Fibroblast of skin of left biceps (primary cell): ENCODE measurements at places on chromosomes 16 and 17.

DNA sequence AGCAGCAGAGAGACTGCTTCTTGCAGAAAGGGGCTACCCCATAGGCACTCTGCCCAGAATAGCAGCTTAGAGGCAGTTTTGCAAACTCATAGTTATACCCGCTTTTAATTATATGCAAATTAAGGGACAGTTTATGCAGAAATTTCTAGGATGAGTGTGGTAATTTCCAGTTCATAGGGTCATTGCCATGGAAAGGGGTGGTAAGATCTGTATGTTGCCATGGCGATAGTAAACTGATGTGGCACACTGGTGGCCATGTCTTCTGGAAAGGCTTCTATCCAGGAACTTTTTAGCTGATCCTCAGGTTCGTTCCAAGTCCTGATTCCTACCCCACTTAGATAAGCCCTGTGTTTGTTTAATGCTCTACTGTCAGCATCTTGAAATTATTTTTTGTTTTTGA lies 6.2 kb downstream of the STXBP4 start:
- DNase-seq, result no peak

DNA sequence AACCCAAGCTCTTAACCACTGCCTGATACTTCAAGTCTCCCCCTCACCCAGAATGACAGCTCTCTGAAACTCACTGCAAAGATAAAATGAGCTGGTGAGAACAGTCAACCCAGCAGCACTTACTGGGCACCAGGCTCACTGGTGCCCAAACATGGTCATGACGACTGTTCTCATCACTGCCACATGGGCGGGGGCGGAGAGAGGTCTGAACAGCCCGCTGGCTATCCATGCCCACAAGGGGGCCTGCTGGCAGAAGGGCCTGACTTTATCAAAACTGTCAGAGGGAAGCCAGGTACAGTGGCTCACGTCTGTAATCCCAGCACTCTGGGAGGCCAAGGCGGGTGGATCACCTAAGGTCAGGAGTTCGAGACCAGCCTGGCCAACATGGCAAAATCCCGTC lies 4.0 kb downstream of the MYBBP1A start:
- no peak for DNase-seq

GRCh38 chr17:4498461-4499397 lies at the start of gene SPNS2:
TSS of gene SPNS2 (plus strand) at chr17:4498881. CDS start at chr17:4499048, 167 bp downstream.
- DNase-seq, result no peak

DNA sequence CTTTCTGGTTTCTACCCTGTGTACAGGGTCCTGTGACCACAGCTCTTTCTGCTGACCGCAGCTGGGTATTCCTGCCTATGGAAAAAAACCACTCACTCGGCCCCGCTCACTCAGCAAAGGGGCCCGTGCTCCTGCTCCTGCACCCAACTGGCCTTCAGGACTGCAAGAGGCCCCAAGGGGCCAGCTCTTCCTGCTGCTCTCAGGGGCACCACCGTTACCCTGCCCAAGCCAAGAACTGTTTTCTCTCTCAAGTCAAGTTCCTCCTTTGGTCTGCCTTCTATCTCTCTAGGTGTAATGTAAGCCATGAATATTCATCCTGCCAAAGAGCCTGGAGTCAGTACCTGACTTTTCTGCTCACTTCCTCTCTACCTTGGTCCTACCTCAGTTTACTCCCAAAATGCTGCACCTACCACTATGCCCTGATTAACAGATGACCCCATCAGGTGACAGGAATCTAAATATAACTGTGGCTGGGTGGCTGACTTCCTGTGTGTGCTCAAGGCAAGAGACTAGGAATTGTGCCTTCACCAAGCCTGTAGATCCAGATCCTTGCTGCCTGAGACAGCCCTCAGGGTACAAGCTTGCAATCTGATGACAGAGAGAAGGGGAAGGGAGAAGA lies 20.4 kb upstream of the SCIMP start:
- DNase-seq, result no peak

DNA sequence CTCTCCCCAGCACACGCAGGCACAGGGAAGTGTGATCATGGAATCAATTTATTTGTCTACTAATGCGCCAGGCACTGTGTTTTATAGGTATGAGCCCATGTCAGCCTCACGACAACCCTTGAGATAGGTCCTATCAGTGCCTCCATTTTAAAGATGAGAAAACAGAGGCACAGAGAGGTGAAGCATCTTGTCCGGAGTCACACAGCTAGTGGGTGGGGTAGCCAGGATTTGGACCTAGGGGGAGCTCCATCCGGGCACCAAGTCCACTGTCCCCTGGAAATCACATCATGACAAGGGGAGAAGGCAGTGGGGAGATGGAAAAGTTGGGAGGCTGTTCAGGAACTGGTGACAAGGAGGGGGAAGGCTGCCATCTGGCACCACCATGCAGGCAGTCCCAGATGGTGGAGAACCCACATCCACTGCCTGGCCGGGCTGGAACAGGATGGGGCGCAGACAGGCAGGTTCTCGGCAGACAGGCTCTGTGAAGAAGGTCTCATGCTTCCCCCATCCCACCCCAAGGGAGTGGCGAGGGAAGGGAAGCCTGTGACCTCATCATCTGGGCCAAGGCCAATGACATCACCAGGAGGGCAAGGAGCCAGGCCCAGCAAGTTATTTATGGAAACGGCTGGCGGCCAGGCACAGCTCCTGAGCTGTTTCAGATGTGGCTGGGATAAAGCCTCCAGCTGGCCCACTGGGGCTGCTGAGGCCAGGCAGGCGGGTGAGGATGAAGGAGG lies 126.0 kb upstream of the SDK2 start:
- DNase-seq, result peak; percentile 79

DNA sequence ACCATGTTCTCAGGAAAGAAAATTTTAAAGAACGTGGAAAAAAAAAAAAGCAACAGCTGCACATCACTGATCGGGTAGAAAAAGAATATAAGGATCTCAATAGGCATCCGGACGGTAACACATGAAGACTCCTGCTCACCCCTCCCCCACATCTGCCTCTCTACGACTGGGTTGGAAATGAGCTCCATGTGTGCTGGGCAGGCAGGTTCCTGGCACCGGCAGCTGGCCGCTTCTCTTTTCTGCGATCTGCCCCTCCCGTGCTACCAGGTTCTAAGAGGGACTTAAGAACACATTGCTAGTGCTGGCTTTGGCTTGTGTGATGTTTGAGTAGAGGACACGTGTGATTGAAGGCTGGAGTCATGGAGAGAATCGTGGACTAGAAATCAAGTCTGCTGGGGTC lies 115.5 kb downstream of the AATF start:
- DNase-seq, result no peak

- no peak for DNase-seq
These were observed 2.0 kb downstream of the ERBB2 start for GRCh38 chr17:39701784-39702422.

GRCh38 chr17:51261024-51261963 lies 948 bp downstream of the UTP18 start:
- DNase-seq, result no peak

GRCh38 chr16:84048270-84048669 lies 5.7 kb upstream of the SLC38A8 start:
- no peak for DNase-seq

GRCh38 chr16:14386115-14386514 lies 243.9 kb downstream of the PARN start:
- no peak for DNase-seq

GRCh38 chr17:36203335-36203734 lies 6.8 kb upstream of the CCL3L1 start:
- DNase-seq, result no peak

DNA sequence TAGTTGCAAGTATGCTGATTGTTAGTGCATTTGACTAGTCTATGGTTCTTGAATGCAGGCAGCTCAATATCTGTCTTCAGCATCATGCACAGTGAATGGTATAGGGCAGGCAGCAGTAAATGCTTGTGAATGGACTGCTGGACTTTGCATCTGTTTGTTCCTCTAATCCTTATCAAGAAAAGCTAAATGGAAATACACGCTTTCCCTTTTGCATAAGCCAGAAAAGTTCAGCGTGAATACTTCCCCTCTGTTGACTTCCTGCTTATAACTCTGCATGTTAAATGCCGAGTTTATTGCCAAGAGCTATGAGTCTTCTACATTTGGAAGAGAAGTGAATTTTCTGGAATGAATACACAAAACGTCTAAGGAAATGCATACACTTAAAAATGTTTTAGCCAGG lies 127.9 kb upstream of the CPHXL start:
- DNase-seq, result no peak

DNA sequence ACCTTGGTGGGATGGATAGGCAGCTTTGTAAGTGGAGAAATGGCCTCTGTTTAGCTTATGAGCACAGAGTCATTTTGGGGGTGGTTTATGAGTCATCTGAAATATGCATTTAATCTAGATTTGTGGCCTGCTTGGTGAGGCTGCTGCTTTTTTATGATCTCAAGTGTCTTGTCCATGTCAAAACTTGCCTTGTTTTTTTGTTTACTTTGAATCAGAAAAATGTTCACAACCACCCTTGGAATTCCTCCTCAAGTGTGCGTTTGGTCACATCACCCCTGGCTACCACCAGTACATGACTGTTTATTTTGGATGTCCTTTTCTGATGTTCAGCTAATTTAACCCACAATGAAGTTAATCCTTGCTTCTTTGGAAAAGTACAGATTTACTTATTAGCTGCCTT lies 64.6 kb downstream of the FTO start:
- peak; percentile 78 for DNase-seq

DNA sequence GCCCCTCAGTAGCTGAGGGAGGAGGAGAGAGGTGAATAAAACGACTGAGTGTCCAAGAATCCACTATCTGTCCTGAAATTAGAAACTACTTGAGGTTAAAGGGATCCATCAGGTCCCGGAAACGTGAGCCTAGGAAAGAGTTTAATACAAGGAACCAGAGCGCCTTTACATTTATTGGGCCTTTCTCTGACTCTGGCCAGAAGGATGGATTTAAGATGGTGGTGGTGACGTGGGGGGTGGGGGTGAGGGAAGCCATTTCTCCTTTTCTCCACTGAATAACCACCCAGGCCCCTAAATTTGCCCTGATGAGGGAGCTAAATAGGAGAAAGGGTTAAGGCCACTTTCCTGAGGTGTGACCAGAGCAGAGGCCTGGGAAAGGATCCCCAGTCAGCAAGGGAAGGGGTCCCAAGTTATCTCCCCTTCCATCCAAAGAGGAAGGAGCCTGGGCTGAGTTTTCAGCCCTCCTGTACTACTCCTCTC lies 1.0 kb upstream of the HOXB9 start:
- no peak for DNase-seq

DNA sequence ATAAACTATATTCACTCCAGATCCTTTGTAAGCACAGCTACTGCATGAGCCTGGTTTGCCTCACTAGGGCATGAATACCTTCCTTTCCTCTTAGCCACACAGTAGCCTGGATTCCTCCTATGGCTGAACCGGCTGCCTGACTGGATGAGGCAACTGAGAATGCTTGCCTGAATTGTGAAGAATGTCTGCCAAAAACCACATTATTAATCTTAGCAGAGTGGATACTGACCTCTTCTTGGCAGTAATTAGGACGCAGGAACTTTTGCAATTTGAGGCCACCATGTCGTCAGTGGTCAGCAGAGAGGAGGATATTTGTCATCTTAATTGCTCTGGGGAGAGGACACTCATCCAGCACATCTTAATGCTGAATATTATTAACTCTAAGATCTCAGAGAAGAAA lies 651.8 kb upstream of the GOT2 start:
- DNase-seq, result peak; percentile 62

DNA sequence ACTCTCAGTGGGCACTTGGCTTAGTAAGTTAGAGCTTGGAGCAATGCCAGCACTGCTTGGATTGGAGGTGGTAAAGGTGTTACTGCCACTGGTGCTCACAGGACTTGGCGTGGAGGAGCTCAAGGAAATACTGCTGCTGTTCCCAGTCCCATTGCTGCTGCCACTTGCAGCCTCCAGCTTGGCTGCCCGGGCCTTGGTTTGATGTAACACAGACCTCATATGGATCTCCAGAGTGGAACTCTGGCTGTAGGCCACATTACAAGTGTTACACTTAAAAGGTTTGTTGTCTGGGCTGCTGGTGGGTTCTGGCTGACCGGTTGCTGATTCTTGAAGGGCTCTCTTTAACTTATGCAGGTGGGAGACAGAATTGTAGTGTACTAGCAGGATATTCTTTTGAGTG lies 250.3 kb downstream of the ZFHX3 start:
- DNase-seq, result no peak

- no peak for DNase-seq
These were observed 43.6 kb upstream of the JPH3 start for GRCh38 chr16:87558682-87559081.

DNA sequence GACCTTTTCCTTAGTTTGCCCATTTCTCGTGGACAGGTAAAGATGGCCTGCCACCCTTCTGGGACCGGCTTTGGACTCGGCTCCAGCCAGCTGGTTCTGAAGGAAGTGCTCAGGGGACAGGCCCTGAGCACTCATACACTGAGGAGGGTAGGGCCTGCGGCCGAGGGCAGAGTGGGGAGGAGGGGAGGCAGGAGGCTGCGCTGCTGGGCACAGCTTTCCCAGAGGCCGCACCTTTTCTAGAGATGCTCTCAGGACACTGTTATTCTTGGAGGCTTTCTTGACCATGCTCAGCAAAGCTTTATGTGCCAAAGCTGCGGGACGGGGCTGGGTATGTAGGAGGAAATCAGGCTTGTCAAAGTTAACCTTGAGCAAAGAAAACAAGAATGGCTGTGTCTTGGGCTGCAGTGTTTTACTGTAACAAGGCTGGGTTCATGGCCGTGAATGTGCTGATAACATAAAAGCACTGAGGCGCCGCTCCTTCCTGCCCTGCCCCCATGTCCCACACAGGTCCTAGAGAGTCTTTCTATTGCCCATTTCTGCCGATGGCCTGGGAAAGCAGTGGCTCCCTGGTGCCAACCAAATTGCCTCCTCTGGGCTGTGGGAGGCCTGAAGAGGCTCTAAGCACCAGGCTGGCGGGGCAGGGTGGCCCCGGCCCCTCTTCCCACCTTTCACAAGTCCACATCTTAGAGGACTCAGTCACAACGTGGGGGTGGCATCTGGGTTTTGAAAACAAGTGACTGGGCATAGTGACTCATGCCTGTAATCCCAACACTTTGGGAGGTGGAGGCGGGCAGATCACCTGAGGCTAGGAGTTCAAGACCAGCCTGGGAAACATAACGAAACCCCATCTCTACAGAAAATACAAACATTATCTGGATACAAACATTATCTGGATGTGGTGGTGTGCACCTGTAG lies 22.3 kb upstream of the TIMP2 start:
- no peak for DNase-seq

DNA sequence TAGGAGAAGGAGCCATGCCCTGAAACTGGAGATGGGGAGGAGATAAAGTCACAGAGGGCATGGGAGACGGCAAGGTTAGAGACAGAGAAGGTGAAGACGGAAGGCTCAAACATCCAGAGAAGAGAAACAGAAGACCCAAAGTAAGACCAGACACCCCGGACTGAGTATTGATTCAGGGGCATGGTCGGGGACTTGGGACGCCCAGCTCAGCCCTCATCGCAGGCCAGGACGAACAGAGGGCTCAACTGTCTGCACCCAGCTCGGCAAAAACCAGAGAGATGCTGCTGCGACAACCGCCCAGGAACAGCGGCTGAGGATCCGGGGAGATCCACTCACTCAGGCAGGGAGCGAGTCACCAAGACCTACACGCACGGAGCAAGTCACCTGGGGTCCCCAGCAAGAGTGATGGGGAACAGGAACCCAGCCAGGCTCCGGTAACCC lies 999 bp downstream of the XYLT1 start:
- DNase-seq, result no peak

GRCh38 chr17:1515640-1516387 lies 598 bp downstream of the INPP5K start:
- peak; percentile 44 for DNase-seq
